Central memory CD4-positive, alpha-beta T cell (primary cell): ENCODE measurements at places on chromosomes 12 and 14.

- DNase-seq: no peak
These were observed 176.2 kb upstream of the PDZRN4 start for GRCh38 chr12:41011939-41012338.

- DNase-seq: no peak
These were observed 88.3 kb upstream of the PLEKHG7 start for GRCh38 chr12:92614502-92614901.

GRCh38 chr14:62558451-62558850 is 486.8 kb downstream of the KCNH5 start:
- DNase-seq: no peak

DNA sequence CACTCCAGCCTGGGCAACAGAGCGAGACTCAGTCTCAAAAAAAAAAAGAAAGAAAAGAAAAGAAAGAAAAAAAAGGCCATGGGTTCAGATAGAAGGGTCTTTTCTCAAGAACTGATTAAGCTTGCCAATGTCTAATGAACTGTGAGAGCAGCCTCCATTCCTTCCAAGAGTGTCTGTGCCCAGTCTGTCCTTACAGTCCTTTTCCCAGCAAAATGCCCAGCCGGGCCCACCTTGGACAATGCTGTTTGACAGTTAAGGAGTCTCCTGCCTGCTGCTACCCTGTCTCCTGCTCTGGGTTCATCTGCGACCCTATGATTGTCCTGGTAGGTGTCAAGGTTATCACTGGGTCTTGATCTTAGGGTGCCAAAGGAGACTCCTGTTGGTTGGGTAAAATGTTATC is 21.4 kb downstream of the SYNE3 start:
- DNase-seq: no peak

GRCh38 chr14:20742132-20742531 is 3.6 kb upstream of the EDDM3A start:
- no peak for DNase-seq

DNA sequence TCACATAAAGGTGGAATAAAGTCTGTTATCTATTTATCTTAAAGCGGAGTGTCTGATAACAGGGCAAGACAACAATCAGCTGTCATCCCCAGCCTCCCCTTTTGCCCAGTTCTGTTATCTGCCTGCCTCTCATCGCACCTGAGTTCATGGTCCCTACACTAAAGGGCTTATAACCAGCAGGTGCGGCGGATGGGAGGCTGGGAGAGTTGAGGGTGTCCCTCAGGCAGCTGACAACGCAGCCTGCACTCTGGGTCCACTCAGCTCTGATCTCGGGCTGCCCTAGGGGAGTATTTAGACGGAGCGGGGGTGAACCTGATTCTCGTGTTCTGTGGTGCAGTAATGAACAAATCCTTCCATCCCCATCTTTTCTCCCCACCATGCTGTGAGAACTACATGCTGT is 34.0 kb upstream of the JDP2 start:
- DNase-seq: no peak

DNA sequence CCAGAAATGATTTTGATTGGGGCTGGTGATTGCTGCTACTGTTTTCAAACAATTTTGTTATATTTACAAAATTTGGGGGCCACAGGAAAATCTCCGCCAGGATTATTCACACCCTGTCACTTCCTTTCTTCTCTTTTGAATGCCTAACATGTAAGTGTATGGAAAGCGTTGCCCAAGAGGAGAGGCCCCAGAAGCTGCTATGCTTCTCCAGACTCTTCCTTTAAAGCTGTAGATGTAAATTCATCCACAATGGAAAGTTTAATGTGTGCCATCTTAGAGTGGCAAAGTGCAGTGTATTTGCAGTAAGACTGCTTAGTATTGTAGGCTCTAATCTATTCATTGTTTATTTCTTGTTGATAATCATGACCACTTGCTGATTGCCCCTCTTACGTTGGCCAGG is 136.7 kb upstream of the LRIG3 start:
- DNase-seq: no peak

GRCh38 chr12:32860192-32860591 is 36.4 kb downstream of the PKP2 start:
- DNase-seq: no peak

- DNase-seq: no peak
These were observed 5.3 kb downstream of the MYH7 start for GRCh38 chr14:23430016-23430722.

- DNase-seq: no peak
These were observed 99.9 kb upstream of the MYF6 start for GRCh38 chr12:80607361-80608135.

DNA sequence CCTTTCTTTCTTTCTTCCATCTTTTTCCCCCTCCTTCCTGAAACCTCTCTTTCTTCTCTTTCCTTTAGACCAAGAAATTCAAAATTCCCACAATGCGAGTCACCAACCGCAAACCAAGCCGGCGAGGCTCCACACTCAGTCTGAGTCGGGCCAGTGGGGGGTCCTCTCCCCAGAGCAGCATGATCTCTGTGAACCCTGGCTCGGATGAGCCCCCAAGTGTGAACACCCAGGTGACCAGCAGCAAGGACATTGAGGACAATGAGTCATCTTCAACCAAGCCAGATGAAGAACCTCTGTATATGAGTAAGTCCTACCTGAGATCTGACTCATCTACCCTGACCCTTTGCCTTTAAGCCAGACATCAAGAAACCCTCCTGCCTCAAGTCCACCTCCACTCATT is 88.6 kb upstream of the TMEM233 start:
- DNase-seq: no peak
